ENCODE measurements at places on chromosomes 12 and 14. TPM values are rescaled to one million over a fixed set of nuclear protein-coding genes. Genes with fewer than 3 reads are reported as not detected.

DNA sequence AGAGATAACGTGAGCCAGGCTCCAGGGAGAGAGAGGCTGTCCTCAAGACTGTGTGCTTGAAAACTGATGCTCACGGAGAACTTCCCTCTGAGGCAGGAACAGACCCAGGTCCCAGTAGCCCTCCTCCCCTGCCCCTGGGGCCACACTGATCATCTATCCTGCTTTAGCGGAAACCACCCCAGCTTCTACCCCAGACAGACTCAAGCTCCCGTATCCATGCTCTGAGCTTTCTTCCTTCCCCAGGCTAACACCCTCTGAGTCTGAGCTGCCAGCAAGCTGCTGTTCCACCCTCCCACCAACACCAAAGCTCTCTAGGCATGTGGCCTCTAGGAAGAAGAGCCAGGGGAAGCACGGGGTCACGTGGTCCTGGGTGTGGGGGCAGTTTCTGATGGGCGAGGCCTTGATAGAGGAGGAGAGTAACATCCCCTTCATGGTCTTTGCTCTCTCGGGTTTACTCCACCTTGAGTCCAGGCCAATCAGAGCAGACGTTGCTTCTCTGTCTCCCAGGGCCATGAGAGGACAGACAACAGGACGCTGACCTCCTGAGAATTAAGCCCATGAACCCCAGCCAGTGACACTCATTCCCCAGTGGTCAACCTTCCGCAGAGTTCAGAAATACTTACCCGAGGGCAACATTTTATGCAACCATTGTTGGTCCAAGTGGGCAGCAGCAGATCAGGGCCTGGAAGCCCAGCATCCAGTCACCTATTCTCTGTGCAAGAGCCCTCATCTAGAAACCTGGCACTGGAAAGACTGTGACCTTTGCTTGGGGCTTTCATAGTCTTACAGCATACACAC, 1.4 kb downstream of the PCK2 start:
- peaks cover 40% of the 10 kb centered on the region for H3K36me3 ChIP-seq
- peaks cover 22% of the 10 kb centered on the region for H3K4me1 ChIP-seq
- peak; percentile 88 for DNase-seq
- H3K27ac ChIP-seq: peak overlapping the region; percentile 95

DNA sequence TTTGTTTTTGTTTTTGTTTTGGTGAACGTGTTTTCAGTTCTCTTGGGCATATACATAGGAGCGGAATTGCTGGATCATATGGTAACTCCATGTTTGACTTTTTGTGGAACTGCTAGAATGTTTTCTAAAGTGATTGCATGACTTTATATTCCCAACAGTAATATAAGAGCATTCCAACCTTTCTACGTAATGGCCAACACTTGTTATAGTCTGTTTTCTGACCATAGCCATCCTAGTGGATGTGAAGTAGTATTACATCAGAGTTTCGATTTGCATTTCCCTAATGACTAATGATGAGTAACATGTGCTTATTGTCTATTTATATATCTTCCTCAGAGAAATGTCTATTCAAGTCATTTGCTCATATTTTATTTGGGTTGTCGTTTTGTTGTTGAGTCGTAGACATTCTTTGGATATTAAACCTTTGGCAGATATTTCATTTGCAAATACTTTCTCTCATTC, 268.7 kb downstream of the AEBP2 start:
- no peak overlapping the region for H3K27ac ChIP-seq
- no peak overlapping the region for H3K4me3 ChIP-seq
- H3K27me3 ChIP-seq: no peaks in the 10 kb centered on the region
- H3K4me1 ChIP-seq: peaks cover 5% of the 10 kb centered on the region

The OR8S1 gene
- not detected for total RNA-seq

- no peak overlapping the region for H3K4me3 ChIP-seq
- no peak for DNase-seq
Observed at GRCh38 chr14:70731447-70732239, 77.7 kb downstream of the MAP3K9 start.

DNA sequence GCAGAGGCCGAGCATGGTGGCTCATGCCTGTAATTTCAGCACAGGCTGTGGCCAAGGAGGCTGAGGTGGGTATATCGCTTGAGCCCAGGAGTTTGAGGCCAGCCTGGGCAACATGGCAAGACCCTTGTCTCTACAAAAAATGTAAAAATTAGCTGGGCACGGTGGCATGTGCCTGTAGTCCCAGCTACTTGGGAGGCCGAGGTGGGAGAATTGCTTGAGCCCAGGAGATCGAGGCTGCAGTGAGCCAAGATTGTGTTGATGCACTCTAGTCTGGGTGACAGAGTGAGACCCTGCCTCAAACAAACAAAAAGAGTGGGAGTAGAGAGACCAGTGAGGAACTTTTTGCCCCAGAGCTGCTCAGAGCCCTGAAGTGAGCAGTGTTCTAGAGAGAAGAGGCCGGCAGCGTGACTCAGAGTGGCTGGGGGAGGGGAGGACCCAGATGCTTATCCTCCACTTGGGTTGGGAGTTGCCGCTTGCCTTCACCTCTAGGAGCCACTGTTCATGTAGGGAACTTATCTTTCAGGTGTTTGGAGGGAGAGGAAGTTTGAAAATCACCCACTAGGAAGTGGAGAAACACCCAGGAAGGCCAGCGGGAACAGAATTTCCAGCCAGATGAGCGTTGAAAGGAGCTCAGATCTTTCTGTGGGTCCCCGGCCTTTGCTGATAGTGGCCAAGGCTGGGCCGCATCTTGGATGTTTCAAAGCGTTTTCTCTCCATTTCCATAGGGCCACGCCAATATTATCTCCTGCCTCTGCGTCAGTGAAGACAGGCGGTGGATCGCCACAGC, 15.3 kb downstream of the CFAP251 start:
- no peak overlapping the region for H3K27ac ChIP-seq
- peaks cover 2% of the 10 kb centered on the region for H3K27me3 ChIP-seq
- H3K36me3 ChIP-seq: peaks cover 6% of the 10 kb centered on the region
- DNase-seq: no peak
- peaks cover 4% of the 10 kb centered on the region for H3K4me1 ChIP-seq
- H3K4me3 ChIP-seq: no peak overlapping the region

DNA sequence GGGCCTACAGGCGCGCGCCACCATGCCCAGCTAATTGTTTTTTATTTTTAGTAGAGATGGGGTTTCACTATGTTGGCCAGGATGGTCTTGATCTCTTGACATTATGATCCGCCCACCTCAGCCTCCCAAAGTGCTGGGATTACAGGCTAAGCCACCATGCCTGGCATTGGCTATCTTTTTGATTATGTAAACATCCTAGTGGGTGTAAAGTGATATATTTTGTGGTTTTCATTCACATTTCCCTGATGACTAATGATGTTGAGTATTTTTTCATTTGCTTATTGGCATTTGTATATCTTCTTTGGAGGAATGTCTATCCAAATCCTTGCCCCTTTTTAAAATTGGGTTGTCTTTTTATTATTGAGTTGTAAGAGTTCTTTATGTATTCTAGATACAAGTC, 16.3 kb downstream of the CREBL2 start:
- DNase-seq: peak; percentile 27
- H3K27ac ChIP-seq: no peak overlapping the region
- no peak overlapping the region for H3K4me3 ChIP-seq
- H3K36me3 ChIP-seq: peaks cover 15% of the 10 kb centered on the region
- peaks cover 75% of the 10 kb centered on the region for H3K4me1 ChIP-seq
- H3K27me3 ChIP-seq: no peaks in the 10 kb centered on the region

DNA sequence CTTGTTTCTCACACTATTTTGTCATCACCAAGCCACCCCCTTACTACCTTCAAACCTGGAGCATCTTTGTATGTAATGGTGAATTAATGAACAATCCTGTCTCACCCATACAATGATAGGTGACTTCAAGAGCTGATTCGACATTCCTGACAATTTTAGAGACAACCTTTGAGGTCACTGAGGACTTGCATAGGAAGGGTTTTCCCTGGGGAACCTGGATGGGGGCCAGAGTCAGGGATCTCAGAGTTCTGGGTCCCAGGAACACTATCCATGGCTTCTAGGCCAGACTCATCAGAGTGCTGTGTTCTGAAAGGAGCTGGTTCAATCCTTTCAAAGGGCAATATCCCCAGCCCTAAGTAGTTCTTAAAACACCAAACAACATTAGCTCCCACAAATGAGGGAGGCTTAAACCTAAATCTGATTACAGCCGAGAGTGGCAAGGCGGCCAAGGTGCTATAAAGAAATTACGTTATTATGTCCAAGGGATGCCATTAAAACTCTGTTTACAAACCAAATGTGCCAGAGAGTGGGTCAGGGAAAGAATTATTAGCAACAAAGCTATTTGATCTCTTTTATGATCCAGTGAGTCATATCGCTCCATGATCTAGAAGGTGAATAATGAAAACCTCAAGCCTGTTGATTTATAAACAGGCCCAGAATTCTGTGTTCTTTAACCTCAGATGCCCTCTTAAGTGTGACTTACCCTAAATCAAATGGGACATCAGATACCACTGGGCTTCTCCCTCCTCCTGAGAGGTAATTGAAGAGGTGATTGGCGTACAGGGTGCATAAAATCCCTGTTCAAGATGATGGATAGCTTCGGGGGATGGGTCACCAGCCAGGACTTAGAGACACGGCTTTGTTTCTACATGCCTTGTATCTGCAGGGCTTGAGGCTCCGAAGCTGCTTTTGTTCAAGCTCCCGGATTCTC, 230.2 kb upstream of the TBX3 start:
- H3K27me3 ChIP-seq: no peaks in the 10 kb centered on the region
- no peak overlapping the region for H3K4me3 ChIP-seq
- H3K36me3 ChIP-seq: no peaks in the 10 kb centered on the region
- DNase-seq: no peak

GRCh38 chr12:68536885-68537485, 73.7 kb upstream of the RAP1B start:
- H3K4me1 ChIP-seq: peaks cover 59% of the 10 kb centered on the region
- no peak overlapping the region for H3K4me3 ChIP-seq
- peak overlapping the region; percentile 25 for H3K27ac ChIP-seq
- H3K27me3 ChIP-seq: no peaks in the 10 kb centered on the region
- no peak for DNase-seq
- H3K36me3 ChIP-seq: peaks cover 3% of the 10 kb centered on the region

The PKP2 gene
- 0.13 TPM for total RNA-seq

DNA sequence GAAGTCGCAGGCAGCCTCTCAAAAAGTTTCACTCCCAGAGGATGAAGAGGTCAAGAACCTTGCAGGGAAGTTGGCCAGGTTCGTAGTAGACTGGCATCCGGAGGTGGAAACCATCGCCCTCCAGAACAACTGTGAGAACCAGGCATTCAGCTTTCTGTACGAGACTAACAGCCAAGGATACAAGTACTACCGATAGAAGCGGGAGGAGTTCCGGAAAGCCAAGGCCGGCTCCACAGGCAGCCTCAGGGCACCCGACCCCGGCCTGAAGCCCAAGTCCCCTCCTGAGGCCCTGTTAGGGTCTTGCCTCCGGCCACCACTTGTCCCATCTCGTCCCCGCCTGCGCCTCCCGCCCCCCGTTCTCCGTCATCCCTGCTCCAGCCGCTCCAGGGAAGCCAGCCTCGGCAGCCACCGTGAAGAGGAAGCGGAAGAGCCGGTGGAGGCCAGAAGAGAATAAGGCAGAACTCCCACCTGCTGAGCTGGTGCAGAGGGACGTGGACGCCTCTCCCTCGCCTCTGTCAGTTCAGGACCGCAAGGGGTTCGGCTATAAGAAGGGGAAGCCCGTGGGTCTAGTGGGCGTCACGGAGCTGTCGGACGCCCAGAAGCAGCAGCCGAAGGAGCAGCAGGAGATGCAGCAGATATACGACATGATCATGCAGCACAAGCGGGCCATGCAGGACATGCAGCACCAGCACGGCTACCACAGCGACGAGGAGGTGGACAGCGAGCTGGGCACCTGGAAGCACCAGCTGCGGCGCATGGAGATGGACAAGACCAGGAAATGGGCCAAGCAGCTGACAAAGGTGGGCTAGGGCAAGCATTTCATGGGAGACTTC, 366.8 kb upstream of the ATXN7L3B start:
- H3K27ac ChIP-seq: no peak overlapping the region
- H3K27me3 ChIP-seq: no peaks in the 10 kb centered on the region
- H3K36me3 ChIP-seq: no peaks in the 10 kb centered on the region
- no peak for DNase-seq
- H3K4me1 ChIP-seq: no peaks in the 10 kb centered on the region

DNA sequence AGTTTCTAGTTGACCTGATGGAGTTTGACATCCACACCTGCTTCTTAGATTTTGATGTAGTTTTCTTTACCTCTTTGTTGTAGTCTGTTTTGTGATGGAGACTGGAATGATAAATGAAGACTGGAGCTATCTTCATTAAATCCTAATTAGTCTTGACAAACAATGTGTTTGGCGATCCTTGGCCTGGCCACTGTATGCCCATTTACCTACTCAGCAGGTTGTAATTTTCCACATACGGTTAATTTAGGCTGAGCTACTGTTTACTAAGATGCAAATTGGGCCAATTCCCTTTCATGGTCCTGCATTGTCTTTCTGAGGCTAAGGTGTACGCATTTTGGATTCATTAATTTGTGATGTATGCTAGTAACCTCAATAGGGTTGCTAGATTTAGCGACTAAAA, at the start of gene TAS2R7:
Gene TAS2R7, minus strand, starts transcription at position 41 of the 400 bp plus-strand sequence. CDS start 57 bp downstream, outside the sequence.
- no peak within 1 kb of the TSS for H3K27ac ChIP-seq
- no peaks in the 10 kb centered on the region for H3K4me1 ChIP-seq
- peaks cover 31% of the 10 kb centered on the region for H3K27me3 ChIP-seq

The RTN1 gene
- not detected for total RNA-seq

DNA sequence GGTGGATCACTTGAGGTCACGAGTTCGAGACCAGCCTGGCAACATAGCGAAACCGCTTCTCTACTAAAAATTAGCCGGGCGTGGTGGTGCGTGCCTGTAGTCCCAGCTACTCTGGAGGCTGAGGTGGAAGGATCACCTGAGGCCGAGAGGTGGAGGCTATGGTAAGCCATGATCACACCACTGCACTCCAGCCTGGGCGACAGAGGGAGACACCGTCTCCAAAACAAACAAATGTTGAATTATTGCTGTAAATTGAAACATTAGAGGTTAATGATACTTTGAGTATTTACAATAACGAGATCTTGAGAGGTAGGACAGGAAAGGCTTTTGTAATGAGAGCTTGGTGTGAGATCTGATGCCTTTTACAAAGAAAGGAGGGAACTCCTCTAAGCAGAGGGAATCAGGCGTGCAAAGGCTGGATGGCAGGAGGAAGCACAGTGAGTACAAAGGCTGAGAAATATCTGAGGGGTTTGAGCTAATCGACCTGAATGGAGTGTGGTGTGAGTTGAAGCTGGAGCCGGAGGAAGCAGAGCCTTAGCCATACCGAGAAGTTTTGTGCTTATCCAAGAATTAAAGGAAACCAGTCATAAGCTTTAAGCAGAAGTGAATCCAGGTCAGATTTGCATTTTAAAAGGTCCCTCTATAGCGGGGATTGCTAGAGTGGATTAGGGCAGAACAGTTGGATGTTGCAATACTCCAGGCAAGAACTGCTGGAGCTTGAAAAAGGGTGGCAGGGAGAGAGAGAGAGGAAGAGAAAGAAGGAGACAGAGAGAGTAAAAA, 1.1 kb downstream of the RHNO1 start:
- peak overlapping the region; percentile 98 for H3K27ac ChIP-seq
- H3K4me1 ChIP-seq: peaks cover 33% of the 10 kb centered on the region
- no peaks in the 10 kb centered on the region for H3K27me3 ChIP-seq
- peak overlapping the region; percentile 80 for H3K4me3 ChIP-seq
- peaks cover 46% of the 10 kb centered on the region for H3K36me3 ChIP-seq

DNA sequence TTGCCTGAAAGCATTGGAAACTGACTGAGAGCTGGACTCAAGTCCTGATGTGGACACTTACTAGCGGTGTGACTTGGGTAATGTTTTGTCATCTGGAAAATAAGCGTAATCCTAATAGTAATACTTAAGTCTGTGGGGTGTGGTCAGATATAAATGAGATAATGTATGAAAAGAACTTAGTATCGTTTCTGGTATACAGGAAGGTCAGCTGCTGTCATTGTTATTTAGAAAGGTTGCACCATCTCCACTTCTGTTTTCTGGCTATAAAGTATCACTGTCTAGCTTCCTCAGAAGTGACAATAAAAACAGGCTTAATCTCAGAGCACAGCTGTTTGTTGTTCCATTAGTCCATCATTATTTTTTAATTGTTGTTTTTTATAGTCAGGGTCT, 34.1 kb upstream of the TUBA1C start:
- H3K27me3 ChIP-seq: no peaks in the 10 kb centered on the region
- peaks cover 7% of the 10 kb centered on the region for H3K4me1 ChIP-seq
- no peaks in the 10 kb centered on the region for H3K36me3 ChIP-seq
- no peak overlapping the region for H3K27ac ChIP-seq
- no peak overlapping the region for H3K4me3 ChIP-seq

All from activated CD8-positive, alpha-beta T cell treated with anti-CD3 and anti-CD28 coated beads for 36 hours (primary cell).